ENCODE measurements at places on chromosomes 13 and 19. TPM values are rescaled to one million over a fixed set of nuclear protein-coding genes. Genes with fewer than 3 reads are reported as not detected.

Gene PEAK3
- 0.01 TPM for polyA plus RNA-seq

Gene NHLRC3
- polyA plus RNA-seq = 9.3 TPM

Gene TBCB
- 65.9 TPM for polyA plus RNA-seq

Gene PSG1
- polyA plus RNA-seq = not detected

Gene SLC10A2
- polyA plus RNA-seq = not detected
